Daoy (cell line): ENCODE measurements at places on chromosomes 1 and 21. TPM values are rescaled to one million over a fixed set of nuclear protein-coding genes. Genes with fewer than 3 reads are reported as not detected.

Gene B3GALT5
- total RNA-seq = 0.57 and 1.8 TPM in 2 replicates

Gene LCE6A
- not detected in 2 replicates for total RNA-seq

Gene IL22RA1
- total RNA-seq = not detected in 2 replicates

Gene NKAIN1
- total RNA-seq = 0.27 and 0.63 TPM in 2 replicates

Gene SPRR5
- not detected in 2 replicates for total RNA-seq
